Activated T-cell treated with anti-CD3 and anti-CD28 coated beads for 48 hours (primary cell): ENCODE measurements at places on chromosomes 3 and 15.

- DNase-seq = no peak
These were observed 34.6 kb downstream of the PAK2 start for GRCh38 chr3:196774191-196774820.

GRCh38 chr3:71671216-71671845 is 53.9 kb downstream of the EIF4E3 start:
- DNase-seq = no peak

DNA sequence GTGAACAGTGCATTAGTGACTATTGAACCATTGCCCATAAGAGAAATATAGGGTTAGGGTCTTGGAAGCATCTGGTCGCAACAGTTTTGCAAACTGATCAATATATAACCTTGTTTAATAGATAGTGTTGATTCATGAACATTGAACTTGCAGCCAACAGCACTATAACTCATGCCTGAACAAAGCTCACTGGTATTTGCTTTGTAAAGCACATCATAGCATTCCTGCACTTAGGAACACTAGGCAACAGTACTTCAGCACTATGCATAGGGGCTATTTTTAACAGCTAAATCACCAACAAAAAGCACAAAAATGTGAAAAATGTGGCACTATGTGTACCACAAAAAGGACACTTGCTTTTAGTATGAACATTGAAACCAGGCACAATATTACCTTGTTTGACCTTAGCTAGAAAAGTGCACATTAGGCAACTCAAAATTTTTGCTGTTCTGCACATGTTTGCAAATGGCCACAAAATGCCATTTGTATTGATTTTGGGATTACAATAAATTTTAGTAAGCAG is 68.0 kb downstream of the OXNAD1 start:
- no peak for DNase-seq

- DNase-seq = peak; percentile 22
These were observed 654.4 kb upstream of the ADAMTS9 start for GRCh38 chr3:65342084-65342683.

DNA sequence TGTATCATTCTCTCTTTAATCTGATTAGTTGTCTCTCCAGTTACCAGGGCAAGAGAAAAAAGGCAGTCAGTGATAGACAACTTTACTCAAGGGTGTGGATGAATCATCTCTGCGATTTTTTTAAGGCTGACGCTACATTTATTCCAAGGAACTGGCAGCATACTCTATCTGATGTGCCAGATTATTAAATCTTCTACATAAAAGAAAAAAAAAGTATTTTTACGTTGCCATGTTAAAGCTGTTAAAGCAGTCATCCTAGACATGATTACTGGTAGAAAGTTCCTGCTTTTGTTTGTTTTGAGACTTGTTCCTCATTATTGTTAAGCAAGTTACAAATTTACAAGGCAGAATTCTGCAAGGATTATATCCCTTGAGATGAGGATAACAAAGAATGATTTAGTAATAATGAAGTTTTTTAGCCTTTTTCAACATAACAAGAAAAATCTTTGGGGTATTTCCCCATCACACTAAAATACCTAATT is 121.7 kb downstream of the CBLB start:
- no peak for DNase-seq

DNA sequence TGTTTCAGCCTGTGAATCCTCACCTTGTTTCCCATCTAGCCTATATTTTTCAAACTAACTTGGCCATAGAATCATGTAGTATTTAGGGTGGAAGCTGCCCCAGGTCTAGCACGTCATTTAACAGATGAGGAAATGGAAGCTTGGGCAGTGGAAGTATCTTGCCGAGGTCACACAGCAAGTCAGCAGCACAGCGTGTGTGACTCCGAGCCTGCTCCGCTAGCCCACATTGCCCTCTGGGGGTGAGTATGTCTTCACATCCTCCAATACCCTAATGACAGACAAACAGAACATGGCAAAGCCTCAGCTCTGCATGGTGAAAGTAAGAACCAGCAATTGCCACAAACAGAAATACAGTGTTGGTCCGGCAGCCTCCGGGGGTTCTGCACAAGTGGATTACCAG is 2.2 kb upstream of the CCR5 start:
- DNase-seq = peak; percentile 43

GRCh38 chr3:37503856-37504255 is 329.5 kb upstream of the LRRFIP2 start:
- no peak for DNase-seq

GRCh38 chr3:15638193-15638890 is 36.8 kb downstream of the BTD start:
- DNase-seq = no peak

DNA sequence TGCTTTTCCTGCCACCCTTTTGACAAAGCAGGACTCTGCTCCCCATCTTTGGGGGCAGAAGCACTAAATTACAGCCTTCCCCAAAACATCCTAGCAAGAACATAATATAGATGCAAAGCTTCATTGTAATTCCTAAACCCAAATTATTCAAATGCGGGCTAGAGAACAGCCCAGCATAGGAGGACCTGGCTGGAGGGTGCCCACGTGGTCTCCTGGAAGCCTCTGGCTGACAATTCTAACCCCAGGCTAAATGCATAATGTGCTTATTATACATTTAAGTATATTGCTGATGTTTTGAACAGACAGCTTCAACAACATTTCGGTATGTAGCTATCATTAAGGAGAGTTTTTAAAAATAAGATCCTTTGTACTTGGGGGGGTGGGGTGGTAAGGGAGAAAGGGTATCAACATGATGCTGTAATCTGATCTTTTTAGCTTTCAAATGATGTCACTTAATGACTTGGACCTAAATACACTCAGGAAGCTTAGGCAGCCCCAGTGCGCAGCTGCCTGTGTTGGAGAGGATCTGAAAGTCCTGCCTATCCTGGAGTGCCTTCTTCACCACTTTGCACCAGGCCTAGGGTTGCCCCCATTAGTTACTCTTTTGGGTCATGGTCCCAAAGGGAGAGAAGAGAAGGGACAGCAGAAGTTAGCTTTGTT is 57.2 kb upstream of the USP3 start:
- no peak for DNase-seq

DNA sequence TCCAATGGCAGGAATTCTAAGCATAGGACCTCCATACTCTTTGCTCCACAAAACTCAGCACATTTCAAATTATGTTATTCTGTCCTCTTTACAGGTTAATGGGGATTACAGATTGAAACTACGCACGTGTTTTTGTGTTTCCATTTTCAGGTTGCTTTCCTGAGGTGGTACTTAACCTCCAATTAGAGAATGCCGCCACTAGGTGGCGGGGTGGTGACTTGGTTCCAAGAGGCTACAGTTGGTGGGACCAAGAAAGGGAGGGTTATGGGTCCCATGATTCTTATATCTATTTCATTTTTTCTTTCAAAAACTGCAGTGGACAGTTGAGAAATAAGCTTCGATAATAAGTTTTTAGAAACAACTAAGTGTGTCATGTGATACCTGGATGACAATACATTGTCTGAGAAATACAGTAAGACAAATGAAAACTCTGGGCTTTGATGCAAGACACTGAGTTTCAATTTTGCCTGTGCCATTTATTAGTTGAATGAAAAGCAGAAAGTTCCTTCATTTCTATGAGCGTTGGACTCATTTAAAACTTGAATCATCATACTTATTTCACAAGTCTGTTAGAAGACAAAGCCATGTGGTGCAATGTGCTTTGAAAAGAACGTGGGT is 539.0 kb downstream of the FGF12 start:
- DNase-seq = peak; percentile 25

DNA sequence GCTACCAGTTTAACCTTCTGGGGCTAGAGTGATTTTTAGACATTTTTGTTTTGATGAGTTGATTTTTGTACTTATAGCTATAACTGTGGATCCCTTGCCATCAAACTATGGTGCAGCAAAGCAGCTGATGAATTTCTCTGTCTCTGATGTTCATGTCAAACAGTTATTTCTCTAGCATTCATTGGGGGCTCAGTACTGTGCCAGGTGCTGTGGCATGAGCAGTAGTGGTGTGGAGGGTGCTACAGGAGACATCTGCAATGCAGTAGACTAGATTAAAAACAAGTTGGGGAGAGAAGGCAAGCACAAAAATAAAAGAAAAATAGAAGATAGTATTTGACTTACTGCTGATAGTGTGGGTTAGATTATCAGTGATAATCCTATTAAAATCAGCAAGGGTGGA is 95.3 kb downstream of the AKAP13 start:
- DNase-seq = no peak
